T-helper 2 cell treated with Interferon-gamma antibody and Interleukin-4, amounts not matched to agents 100 ng/mL and 5 ng/mL, for 36 hours (primary cell): ENCODE measurements at places on chromosomes 12 and 14. TPM values are rescaled to one million over a fixed set of nuclear protein-coding genes. Genes with fewer than 3 reads are reported as not detected.

DCN gene
- total RNA-seq: not detected in 2 replicates

OR4K14 gene
- total RNA-seq: not detected in 2 replicates

CFL2 gene
- 4.0 and 5.7 TPM in 2 replicates for total RNA-seq

SYNE2 gene
- total RNA-seq: 75.6 and 77.0 TPM in 2 replicates

MMP17 gene
- 0.23 TPM in 1 of 2 replicates, not detected in the other for total RNA-seq

DPF3 gene
- 2.5 and 2.7 TPM in 2 replicates for total RNA-seq

R3HDM2 gene
- 65.1 and 67.2 TPM in 2 replicates for total RNA-seq

CLEC4A gene
- total RNA-seq: 0.25 and 0.32 TPM in 2 replicates

LRP1-AS gene
- total RNA-seq: not detected in 2 replicates
